ENCODE measurements at places on chromosomes 4 and X. TPM values are rescaled to one million over a fixed set of nuclear protein-coding genes. Genes with fewer than 3 reads are reported as not detected.
A peak's percentile ranks its signal among the peaks of the same experiment; 100 is the strongest.

- DNase-seq, result no peak
Measured at GRCh38 chr4:89994176-89994873, 99.7 kb downstream of the MMRN1 start.

- DNase-seq, result no peak
Measured at GRCh38 chrX:111071542-111072277, 24.3 kb upstream of the PAK3 start.

Gene SMIM10L2A
- total RNA-seq, result 1.3 TPM

GRCh38 chr4:126595643-126596042 is 1037.1 kb upstream of the INTU start:
- no peak for DNase-seq

GRCh38 chr4:114562176-114562904 is 36.3 kb upstream of the UGT8 start:
- DNase-seq, result no peak

GRCh38 chr4:161555689-161556660 is 607.8 kb downstream of the FSTL5 start:
- no peak for DNase-seq

DNA sequence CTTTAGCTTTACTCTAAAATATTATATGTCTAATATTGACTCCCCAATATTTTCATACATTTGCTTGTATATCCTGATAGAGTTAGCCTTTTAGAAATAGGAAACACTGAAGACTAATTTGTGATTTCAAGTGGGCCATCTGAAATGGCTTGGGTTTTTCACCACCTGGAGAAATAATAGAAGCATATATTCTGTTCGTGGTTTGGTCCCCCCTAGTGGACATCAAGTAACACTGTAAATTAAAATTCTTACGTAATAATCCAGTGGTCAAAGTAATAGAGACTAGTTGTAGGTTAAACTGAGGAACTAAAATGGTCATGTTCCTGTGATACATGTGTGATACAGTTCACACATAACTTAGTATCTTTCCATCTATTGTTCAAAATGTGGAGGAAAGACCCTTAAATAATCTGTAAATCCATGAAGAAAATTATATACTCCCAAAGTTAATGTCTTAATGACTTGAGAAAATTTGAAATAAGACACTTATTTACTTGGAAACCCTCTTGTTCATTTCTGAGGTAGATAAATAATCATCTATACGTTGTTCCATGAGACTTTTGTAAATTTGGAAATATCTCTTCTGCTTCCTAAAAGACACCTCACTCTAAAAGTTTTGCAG is 79.8 kb upstream of the SMARCAD1 start:
- DNase-seq, result no peak

Gene HSD17B13
- 0.10 TPM for total RNA-seq

GRCh38 chrX:24498181-24498580 is 33.1 kb downstream of the PDK3 start:
- DNase-seq, result no peak

Gene LNX1
- not detected for total RNA-seq

Gene NAP1L5
- total RNA-seq, result 5.5 TPM

DNA sequence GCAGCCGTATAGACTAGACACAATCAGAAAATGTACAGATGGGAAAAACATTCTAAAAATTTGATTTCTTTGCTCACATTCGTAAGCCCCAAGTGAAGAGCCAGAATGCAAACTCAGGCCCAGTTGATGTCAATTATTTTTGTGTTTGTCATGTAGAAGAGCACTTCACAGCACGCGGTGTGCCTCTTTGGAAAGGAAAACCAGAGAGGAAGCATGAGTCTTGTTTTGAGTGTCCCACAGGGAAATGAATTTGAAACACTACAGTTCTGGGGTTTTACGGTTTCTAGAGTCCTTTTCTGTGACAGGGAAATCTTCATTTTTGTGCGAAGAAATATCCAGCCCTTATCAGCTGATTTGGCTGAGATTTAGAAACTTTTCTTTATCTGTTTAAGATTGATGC is 554.6 kb upstream of the BOD1L1 start:
- no peak for DNase-seq

Gene CENPVL2
- total RNA-seq, result not detected

DNA sequence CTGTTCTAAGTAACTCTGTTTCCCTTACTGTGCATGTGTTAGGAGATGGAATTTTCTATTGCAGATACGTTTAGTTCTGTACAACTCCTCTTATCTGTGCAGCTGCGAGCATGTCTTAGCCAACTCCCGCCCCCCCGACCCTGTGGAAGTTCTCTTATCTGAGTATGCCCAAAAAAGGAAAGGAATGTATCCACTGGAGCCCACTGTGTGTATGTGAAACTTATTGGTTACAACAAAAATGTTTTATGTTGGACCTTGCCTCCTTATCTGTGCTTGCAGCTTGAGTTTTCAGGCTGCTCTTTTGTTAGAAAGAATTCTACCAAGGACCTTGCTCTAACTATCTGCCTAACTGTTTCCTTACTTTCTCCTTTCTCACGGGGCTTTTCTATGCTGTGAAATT is 24.2 kb upstream of the DCAF8L2 start:
- DNase-seq, result no peak

GRCh38 chr4:22179124-22179874 is 230.7 kb upstream of the KCNIP4 start:
- DNase-seq, result no peak

- no peak for DNase-seq
Measured at GRCh38 chr4:41644288-41644914, 104.1 kb downstream of the PHOX2B start.

- no peak for DNase-seq
Measured at GRCh38 chrX:135411893-135412292, 9.9 kb upstream of the SMIM10L2A start.

DNA sequence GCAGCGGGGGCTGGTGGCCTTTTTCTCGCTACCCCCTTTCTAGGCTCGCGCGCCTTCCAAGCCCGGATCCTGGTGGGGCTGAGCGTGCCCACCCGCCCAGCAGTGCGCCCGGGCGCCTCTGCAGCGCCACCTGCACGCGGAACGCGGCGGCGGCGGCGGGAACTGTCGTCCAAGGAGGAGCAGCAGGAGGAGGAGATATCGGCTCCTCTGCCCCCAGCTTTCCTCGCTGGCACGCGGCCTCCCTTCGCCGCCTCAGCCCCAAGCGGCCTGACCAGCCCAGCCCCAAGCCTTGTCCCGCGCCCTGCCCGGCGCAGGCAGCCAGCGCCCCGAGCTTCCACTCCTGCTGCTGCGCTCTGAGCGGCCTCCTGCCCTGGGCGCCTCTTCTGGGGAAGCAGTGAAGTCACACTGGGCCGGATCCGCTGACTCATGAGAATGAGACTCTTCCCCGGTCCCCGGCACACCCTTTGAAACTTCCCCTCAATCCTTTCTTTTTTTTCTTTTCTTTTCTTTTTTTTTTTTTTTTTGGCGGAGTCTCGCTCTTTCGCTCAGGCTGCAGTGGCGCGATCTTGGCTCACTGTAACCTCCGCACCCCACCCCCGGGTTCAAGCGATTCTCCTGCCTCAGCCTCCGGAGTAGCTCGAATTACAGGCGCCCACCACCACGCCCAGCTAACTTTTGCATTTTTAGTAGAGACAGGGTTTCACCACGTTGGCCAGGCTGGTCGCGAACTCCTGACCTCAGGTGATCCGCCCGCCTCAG is 10.6 kb upstream of the ELF4 start:
- DNase-seq, result peak; percentile 56

Gene PAGE3
- total RNA-seq, result not detected

Gene CT45A3
- not detected for total RNA-seq

DNA sequence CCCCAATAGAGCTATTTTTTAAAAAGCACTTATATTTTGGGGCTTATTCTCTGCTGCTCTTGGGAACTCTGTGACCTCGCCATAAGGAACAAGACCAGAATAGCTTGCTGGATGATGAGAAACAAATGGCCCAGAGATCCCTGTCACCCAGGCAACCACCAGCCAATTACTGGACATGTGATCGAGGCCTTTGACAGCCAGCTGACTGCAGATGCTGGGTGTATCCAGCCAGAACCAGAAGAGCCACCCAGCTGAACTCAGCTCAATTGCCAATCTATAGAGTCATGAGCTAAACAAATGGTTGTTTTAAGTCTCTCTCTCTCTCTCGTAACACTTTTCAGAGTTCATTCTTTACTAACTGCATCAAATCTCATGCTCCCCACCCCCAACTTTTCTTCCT is 24.4 kb upstream of the CITED1 start:
- no peak for DNase-seq

Gene NOX1
- not detected for total RNA-seq

DNA sequence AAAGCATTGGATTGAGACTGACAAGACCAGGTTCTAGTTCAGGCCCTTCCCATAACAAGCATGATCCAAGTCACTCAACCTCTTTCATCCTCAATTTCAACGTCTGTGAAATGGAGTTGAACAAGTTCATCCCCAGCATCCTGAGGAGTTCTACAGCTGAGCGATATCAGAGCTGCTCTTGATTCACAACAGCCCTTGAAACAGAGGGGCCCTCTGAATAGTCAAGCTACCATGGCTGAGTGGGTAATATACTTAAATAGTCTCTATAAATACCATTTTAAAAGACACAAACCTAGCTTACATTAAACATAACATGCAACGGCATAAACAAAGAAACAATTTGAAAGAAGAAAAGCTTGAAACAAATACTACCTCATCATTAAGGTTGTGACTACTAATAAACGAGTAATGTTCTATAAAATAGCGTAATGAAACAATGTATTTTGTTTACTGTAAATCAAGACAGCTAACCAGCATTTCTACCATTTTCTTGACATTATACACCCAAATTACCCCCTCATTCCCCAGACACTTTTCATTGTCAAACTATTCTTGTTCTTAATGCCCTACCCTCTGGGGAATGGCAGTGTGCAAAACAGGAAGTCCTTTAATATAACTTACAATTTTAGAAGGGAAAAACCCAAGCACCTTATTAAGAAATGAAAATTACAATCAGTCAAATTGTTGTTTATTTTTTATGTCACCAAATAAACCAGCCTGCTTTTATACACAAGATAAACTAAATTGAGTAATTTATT is 202.3 kb downstream of the PARM1 start:
- no peak for DNase-seq

DNA sequence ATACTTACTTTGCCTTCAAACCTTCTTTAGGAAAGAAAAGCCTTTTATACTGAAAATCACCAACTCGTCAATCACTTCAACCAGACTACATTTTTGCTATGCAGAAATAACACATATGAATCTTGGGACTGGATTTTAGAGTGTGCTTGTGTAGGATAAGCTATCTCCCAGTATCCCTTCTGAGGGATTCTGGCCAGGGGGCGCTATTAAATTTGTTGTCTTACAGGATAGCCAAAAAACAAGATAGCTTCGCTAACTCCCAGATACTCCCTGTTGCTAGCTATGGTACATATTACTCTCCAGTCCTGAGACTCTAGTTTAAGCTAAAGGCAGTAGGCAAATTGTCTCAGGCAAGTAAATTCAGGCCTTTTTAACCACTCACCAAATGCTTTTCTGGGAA is 167.2 kb downstream of the LHFPL1 start:
- no peak for DNase-seq

Gene VCX2
- total RNA-seq, result not detected

DNA sequence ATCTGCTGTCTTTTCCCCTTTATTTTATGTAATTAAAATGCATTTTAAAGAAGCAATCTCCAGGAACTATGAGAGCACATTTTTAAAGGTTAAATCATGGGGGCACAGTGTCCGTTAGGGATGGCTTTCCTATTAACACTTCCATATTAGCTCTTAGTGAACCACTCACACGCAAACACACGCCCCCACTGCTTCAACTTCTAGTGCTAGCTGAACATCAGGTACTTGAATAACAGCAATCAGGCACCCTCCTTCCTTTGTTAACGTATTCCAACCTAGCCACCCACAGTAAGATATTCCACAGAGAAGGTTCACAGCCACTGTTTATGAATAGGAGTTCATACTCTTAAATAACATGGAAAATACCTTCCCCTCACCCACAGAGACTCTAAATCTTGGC is 9.3 kb downstream of the TMEM255A start:
- DNase-seq, result no peak

Gene CWH43
- total RNA-seq, result not detected

- DNase-seq, result no peak
Measured at GRCh38 chr4:136002316-136002715, 1530.0 kb downstream of the PCDH18 start.

Gene SLC10A4
- total RNA-seq, result 0.10 TPM

Gene STATH
- total RNA-seq, result not detected

DNA sequence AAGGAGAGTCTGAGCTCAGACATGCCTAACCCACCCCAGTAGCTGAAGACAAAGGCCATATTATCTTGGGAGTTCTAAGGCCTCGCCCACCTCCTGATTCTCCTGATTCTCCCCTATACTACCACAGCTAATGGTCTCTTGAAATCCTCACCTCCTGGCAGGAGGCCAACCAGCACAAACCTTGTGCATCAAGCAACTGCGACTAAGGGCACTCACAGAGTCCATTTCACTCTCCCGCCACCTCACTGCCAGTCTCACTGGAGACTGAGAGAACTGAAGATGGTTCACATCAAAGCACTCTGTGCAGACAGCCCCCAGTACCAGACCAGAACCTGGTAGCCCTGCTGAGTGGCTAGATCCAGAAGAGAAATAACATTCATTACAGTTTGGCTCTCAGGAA is 102.1 kb upstream of the KLF8 start:
- DNase-seq, result no peak

DNA sequence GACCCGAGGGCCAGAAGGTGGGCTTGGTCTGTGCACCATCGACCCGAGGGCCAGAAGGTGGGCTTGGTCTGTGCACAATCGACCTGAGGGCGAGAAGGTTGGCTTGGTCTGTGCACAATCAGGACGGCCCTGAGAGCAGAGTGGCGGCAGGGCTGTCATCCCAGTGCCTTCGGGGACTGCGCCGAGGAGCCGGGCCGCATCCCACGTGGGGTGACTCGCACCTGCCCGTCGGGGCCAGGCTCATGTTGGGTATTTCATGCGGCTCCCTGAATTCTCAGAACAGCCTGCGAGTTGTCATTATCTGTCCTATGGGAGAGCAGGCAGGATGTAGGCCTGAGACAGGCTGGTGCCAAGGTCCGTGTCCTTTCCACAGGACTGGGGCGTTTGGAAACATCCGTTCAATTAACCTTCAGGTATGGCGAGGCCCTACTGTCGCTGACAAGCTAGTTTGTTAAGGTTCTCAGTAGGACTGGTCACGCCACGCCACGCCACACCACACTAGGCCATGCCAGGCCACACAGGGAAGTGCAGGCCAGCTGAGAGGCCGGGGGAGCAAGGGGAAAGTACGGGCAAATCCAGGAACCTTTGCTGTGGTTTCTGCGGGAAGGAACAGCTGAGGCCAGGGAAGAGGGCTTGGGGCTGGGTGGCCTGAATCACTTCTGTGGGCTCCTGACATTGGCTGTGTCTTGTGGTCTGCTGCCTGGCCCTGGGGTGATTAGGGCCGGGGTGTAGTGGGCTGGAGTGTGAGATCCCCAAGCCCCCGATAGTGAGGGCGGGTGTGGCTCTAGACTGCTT is 182.9 kb downstream of the AFAP1 start:
- no peak for DNase-seq

Gene RPA4
- total RNA-seq, result 0.78 TPM

Gene CXorf49
- total RNA-seq, result not detected

Data from activated T-helper 1 cell treated with anti-CD3 and anti-CD28 coated beads, Interleukin-12 subunit alpha, Interleukin-12 subunit beta, Interleukin-2, Interleukin-4 antibody, amounts not matched to agents 30 ng/mL and 10 ng/mL and 1 ng/mL, durations not matched to agents 14 hours and 24 hours and 36 hours (primary cell).